ENCODE measurements at places on chromosomes 1 and 21.

- DNase-seq, result no peak
- H3K27ac ChIP-seq, result no peak overlapping the region
- no peaks in the 10 kb centered on the region for H3K27me3 ChIP-seq
- H3K36me3 ChIP-seq, result no peaks in the 10 kb centered on the region
- H3K4me3 ChIP-seq, result no peak overlapping the region
These were observed 36.8 kb downstream of the MAP10 start for GRCh38 chr1:232841823-232842565.

- H3K27ac ChIP-seq, result peak overlapping the region; percentile 96
- DNase-seq, result peak; percentile 15
- H3K4me3 ChIP-seq, result peak overlapping the region; percentile 65
- H3K27me3 ChIP-seq, result no peaks in the 10 kb centered on the region
- H3K4me1 ChIP-seq, result peaks cover 3% of the 10 kb centered on the region
These were observed 930 bp downstream of the CDC14A start for GRCh38 chr1:100353071-100353801.

DNA sequence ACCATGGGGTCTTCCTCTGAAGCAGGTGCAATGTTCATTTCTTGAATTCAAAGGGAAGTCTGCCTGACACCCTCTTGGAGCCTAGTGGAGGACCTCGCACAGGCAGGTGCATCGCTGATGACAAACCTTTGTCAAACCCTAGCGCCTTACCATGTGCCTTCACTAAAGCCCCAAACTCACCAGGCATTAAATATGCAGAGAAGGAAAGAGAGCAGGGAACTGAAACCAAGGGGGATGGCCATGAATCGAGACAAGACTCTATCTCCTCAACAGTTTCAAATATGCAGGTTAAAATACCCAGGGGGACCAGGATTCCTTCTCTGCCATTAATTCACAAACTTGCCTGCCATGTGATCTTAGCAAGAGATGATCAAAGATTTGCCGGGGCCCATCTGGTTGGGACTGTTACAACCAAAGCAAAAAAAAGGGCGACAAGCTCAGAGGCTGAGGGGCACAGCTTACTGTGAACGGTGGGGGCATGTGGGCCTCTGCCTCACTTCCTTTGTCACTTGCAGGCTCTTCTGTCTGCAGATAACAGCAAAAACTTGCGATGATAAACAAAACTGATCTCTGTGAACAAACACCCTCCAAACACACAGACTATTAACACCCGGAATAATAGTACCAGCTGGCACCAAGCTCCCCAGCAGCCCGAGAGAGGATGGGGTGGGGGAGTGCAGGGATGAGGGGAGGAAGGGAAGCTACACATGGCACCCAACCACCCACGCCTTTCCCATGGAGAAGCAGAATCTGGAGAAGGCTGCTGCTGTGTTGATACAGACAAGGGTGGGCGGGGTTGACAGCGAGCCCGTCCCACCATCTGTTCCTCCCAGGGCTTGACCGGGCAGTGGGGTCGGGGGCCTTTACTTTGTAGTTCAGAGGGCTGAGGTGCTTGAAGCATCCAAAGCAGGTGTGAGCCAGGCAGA lies 33.9 kb downstream of the TMEM63A start:
- no peak for DNase-seq
- H3K4me1 ChIP-seq, result peaks cover 46% of the 10 kb centered on the region
- H3K27me3 ChIP-seq, result no peaks in the 10 kb centered on the region
- peaks cover 13% of the 10 kb centered on the region for H3K36me3 ChIP-seq
- H3K27ac ChIP-seq, result no peak overlapping the region

DNA sequence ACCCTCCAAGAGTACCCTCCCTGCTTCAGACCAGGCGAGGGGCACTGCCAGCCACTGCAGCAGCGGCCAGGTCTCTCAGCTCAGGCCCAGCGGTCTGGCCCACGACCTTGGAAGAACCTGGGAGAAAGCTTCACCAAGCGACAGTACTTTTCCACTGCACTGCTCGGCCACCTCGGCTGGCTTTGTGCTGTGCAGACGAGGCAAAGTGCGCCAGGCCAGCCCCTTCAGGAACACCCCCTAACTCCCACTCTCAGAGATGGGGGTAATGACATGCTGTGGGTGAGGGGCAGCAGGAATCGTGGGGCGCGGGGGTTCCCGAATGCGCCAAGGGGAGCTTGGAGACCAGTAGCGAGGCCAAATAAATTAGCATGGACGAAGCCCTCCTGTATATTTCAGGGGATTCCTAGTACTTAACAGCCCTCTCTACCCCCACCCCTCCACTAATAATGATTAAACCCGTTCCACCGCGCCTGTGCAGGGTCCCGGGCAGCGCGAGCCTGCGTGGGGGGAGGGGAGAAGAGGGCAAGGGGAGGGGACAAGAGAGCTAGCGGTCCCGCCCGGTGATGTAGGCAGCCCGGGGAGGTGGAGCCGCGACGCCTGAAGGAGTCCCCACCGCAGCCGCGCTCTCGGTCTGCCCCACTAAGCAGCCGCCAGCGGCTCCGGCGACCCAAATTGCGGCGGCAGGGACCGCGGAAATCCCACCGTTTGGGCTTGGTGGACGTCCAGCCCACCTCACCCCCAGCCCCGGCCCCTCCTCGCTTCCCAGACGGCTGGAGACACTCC lies at the start of gene FAM43B:
Gene FAM43B, plus strand, starts transcription at position 629 of the 783 bp plus-strand sequence. CDS start 401 bp downstream, outside the sequence.
- peak within 1 kb of the TSS; percentile 61 for H3K4me3 ChIP-seq
- no peak for DNase-seq
- H3K4me1 ChIP-seq, result peaks cover 14% of the 10 kb centered on the region

DNA sequence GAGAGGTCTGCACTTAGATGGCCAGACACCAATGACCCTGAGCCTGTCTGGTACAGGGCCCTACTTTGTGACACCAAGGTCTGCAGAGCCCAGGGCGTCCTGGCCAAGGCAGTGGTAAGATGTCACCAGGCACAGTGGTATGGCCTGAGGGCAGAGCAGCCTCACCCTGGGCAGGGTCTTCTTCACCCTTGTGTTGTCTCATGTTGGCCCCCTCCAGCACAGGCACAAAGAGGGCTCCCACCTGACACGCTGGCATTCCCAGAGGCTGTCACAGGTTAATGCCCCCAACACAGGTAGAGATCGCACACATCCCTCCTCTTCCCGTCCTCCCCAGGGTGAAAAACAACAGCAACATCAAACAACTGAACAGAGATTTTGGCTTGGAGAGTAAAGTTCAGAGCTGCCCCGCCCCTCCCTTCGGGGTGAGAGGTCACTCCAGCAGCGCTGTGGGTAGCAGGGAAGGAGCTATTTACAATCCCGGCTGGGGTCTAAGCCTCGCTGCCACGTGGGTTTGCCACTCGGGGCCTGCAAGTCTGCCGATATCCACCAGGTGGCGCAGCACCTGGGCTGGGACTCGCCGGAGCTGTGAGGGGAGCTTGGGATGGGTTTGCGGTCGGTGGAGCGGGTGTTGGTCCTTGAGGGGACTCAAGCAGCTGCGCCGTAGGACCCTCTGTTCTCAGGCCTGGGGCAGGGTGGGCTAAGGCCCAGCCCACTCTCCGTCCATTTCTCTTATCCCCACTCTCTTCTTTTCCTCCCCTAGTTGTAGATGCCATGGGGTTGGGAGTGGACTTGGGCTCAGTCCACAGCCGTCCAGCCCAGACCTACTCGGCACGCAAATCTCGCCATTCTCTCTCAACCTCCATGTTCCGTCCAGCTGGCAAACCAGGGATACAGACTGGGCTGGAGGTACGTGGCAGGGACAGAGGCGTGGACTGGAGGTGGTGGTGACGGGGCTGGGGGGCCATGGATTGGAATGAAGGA lies 12.7 kb downstream of the EFNA3 start:
- H3K27me3 ChIP-seq, result no peaks in the 10 kb centered on the region
- DNase-seq, result no peak
- no peak overlapping the region for H3K4me3 ChIP-seq
- H3K4me1 ChIP-seq, result peaks cover 20% of the 10 kb centered on the region
- H3K36me3 ChIP-seq, result no peaks in the 10 kb centered on the region
- H3K27ac ChIP-seq, result no peak overlapping the region

Measured in esophagus squamous epithelium (tissue), 5 donors.